ENCODE measurements at places on chromosomes 11 and 22. TPM values are rescaled to one million over a fixed set of nuclear protein-coding genes. Genes with fewer than 3 reads are reported as not detected.

GRCh38 chr11:75733071-75733430 lies 15.4 kb downstream of the MOGAT2 start:
- DNase-seq = no peak

The MIOX gene
- not detected for total RNA-seq

The SYCE3 gene
- total RNA-seq = 0.54 TPM

The BLID gene
- total RNA-seq = not detected

DNA sequence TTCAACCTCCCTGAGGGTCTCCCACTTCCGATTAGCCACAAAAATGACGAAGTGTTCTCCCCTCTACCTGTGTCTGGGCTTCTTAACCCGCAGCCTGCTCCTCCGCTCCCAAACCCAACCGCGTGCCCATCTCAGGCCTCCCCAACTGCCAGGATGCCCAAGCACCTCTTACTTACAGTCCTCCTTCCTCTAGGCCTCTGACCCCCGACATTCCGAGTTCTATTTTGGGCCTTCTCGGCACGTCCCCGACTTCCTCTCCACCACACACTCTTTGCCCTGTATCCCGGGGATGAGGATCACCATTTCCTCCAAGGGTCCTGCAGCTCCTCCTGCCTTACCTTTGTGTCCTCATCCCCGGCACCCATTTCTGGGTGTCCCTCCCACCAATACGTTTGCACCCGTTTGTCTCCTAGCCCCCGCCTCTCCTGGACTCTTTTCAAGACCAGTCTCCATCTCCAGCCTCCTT lies 388 bp upstream of the MUS81 start:
- no peak for DNase-seq

The SPTBN2 gene
- 26.1 TPM for total RNA-seq

GRCh38 chr11:69041516-69041915 lies 7.2 kb upstream of the TPCN2 start:
- no peak for DNase-seq

DNA sequence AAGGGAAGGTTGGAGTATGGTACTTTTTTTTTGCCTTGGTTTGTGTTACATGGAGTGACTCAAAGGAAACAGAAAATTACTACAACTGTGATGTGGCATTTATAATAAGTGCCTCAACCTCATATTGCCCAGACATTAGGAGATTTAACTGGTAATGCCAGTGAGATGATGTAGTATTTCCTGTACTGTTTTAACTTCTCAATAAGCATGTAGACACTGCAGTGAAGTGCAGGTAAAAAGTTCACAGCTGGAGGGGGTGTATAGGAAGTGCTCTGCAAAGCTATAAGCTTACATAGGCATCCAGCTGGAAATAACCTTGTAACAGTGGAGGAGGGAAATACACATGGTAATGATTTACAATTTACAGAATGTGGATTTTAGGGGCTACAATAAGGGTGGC lies 138.2 kb upstream of the MTMR2 start:
- peak; percentile 48 for DNase-seq

DNA sequence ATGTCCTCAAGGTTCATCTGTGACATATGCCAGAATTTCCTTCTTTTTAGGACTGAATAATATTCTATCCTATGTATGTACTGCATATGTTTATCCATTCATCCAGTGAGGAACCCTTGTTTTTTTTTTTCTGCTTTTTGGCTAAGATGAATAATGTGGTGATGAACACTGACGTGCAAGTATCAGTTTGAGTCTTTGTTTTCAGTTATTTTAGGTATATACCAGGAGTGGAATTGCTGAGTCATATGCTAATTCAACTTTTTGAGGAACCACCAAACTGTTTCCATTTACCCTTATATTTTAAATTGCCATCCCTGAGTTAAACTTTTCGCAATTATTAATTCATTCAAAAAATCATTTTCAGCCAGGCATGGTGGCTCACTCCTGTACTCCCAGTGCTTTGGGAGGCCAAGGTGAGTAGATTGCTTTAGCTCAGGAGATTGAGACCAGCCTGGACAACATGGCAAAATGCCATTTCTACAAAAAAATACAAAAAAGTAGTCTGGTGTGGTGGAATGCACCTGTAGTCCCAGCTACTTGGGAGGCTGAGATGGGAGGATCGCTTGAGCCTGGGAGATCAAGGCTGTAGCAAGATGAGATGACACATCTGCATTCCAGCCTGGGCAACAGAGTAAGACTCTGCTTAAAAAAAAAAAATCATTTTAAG lies 64.2 kb downstream of the MICAL2 start:
- no peak for DNase-seq

DNA sequence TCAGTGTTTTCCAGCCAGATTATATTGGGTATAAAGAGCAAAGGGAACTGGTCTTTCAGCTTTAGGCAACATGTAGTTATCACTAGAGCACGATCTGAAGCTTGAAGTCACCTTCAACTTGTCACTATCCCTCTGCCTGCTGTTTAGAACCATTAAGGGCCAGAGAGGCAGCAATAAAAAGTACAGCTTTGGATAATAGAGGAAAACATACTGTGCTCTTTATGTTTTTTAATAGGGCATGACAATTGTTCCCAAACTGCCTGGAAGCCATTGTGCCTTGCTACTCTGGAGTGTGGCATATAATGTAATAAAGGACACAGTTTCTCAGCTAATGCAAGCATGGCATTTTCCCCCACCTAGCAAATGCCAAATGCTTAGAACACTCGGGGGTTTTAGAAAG lies 1912.0 kb upstream of the RAG2 start:
- no peak for DNase-seq

Data from hematopoietic multipotent progenitor cell (in vitro differentiated cells).